GM13976 (cell line): ENCODE measurements at places on chromosomes 7 and 10.

- DNase-seq: no peak
Measured at GRCh38 chr7:74606909-74607510, 50.5 kb upstream of the GTF2I start.

DNA sequence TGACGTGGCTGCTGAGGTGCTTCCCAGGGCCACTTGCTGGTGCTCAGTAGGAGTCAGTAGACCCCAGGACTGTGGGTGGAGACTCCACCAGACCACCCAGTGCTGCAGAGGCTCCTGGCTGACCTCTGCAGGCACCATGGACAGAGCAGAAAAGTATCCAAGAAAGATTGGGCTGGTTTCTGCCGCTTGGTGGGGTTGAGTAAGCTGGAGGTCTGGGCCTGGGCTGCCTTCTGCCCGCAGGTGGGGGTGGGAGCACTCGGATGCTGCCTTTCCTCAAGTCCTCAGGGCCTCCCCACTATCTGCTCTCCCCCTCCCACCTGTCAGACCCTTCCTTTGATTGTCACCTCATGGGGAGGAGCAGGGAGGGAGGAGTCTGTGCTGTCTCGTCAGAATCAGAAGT, 91.6 kb downstream of the WDR37 start:
- no peak for DNase-seq

DNA sequence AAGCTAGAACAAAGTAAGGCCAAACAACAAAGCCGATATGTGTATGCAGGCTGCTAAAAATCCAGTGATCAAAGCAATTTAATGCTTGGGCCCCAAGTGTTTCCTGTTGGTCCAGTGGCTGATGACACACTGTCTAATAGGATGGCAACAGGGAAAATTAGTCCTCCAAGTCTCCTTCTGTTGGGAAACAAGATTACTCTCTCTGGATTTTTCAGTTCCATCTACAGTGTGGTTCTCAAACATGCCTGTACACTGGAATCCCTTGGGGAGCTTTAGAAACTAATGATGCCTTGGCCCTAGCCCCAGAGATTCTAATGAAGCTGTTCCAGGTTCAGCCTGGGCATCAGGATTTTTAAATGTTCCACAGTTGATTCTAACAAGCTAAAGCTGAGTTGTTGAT, 198.7 kb downstream of the AHR start:
- no peak for DNase-seq

DNA sequence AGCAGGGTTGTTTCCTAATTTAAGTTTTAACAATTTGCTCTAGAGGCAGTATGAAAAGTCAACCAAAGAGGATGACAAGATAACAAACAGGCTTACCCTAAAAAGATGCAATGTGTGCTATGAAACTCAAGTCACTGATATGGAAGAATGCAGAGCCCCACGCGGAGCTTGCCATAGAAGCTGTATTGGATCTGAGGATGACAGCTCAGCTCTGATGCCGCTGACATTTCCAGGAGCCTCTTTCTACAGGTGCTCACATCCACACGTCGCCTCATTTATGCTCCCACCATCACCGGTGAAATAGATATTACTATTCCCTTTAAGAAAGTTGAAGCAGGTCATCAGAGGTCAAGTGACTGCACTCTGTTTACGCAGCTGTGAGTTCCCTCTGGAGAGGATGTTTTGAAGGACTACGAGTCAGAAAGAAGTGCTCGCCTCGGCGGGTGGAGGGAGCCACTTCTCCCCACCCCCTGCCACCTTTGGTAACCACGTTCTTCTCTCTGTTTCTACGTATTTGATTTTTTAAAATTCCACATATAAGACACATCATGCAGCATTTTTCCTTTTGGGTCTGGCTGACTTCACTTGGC, 275.4 kb downstream of the GLRX3 start:
- no peak for DNase-seq

DNA sequence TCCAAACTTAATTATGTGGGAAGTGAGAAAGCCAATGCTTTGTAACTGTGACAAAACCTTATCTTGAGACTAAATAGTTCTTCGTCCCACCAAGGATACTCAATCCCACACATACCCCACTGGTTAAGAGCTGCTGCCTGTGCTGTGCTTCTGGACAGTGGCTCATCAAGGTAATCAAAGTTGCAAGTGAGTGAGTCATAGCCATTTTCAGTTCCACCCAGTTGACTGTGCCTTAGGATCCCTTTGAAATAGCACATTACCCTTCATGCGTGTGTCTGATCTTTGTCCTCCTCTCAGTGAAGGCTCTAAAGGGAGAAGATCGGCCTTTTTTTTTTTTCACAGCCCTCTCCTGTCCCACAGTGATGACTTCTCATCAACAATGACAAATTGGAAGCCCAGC, 706.0 kb upstream of the AUTS2 start:
- no peak for DNase-seq

GRCh38 chr7:36863901-36864701, 139.8 kb upstream of the AOAH start:
- DNase-seq: no peak

GRCh38 chr7:137993395-137993743, 8.5 kb downstream of the CREB3L2 start:
- no peak for DNase-seq

DNA sequence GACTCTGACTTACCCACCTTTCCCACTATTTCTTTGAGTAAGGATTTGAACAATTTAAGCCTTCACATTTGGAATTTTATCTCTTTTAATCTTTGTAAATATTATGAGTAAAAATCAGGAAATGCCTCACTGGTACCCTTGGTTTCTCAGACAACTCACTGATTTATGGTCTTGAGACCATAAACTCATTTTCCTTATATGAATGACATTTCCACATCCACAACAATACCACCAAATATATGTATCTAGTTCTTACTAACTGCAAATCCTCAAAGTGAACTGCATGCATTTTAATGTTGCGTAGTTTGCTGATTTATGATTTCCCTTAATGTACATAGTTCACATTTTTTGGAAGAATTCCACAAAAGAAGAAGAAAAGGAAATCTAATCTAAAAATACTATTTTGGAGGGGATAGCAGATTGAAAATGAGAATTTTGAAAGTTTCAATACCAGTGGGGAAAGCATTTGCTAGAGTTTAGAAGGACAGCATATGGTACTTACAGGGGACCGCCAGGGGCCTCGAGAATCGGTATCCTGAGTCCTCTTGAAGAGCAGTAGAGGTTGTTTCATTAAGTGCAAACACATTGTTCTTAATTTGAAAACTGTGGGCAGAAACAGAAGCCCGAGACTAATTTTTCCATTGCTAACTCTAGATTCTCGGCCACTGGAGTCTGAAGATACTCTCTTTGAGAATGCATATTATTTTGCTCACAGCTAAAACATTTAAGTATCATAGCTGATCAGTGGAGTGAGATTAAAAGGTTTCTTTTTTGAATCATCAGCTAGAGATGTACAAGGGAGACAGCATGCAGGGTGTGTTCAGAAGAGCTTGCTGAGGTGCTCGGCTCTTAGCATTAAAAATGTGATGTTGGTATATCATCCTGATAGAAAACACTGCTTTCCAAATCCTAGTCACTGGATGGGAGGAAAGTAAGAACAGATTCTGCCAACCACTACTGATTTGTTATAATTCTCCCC, 964.0 kb downstream of the GATA3 start:
- no peak for DNase-seq

DNA sequence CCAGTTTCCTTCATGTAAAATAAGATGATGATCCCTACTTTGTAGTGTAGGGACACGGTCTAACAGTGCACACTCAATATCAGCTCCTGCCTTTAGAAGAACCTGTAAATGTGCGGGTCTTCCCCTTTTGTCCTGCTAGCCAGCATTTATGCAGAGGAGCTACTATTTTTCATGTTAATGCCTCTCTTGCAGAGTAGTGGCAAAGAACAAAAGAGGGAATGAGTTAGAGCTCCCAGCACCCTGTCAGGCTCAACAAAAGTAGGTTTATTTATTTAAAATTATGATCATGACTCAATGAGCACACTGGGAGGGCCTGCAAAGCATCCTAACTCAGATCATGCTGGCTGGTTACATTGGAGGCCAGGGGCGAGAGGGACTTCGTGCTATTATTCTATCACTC, 414.5 kb upstream of the COBL start:
- DNase-seq: no peak

GRCh38 chr7:143269251-143269650, 6.0 kb downstream of the GSTK1 start:
- no peak for DNase-seq

GRCh38 chr10:79910836-79911235, 38.1 kb downstream of the SFTPD start:
- DNase-seq: no peak

GRCh38 chr7:91293136-91293535, 28.9 kb downstream of the FZD1 start:
- no peak for DNase-seq

DNA sequence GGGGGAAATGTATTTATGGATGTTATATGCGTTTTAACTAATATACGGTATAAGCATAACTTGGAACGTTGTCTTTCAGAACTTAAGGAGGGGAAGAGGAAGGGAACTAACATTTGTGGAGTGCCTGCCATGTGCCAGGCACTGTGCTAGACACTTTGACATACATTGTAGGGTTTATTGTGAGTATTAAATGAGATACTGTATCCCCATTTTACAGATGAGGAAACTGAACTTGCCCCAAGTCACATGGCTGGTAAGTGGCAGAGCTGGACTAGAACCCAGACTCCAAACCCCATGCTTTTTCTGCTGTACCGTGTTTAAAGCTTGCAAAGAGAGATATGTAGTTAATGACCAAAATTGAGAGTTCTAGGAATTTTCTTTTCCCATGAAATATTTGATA, 74.6 kb downstream of the CREM start:
- no peak for DNase-seq

DNA sequence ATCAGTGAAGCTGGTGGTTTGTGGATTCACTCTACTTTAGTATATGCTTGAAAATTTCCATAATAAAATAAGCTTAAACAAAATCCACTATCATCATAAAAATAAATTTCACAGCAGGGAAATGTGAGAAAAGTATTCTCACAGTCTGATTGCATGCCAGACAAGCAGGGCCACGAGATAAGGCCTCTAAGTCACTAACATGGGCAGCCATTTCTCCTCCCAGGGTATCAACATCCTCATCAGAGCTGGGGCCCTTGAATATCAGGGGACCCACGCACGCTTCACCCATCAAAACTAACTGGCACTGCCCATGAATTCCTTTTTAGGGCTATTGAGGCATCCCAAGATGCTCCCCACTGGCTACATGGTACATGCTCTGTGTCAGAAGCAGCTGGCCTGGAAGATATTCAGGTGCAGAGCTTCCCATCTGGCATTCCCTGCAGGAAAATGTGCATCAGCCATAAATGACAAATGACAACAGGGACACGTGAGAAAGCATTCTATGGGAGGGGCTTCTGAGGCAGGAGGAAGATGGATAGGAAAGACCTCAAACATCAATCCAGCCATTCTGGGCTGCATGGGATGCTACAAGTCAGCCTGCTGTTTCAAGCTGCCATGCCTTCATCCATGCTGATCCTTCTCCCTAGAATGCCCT, 17.4 kb downstream of the CCDC6 start:
- DNase-seq: no peak

DNA sequence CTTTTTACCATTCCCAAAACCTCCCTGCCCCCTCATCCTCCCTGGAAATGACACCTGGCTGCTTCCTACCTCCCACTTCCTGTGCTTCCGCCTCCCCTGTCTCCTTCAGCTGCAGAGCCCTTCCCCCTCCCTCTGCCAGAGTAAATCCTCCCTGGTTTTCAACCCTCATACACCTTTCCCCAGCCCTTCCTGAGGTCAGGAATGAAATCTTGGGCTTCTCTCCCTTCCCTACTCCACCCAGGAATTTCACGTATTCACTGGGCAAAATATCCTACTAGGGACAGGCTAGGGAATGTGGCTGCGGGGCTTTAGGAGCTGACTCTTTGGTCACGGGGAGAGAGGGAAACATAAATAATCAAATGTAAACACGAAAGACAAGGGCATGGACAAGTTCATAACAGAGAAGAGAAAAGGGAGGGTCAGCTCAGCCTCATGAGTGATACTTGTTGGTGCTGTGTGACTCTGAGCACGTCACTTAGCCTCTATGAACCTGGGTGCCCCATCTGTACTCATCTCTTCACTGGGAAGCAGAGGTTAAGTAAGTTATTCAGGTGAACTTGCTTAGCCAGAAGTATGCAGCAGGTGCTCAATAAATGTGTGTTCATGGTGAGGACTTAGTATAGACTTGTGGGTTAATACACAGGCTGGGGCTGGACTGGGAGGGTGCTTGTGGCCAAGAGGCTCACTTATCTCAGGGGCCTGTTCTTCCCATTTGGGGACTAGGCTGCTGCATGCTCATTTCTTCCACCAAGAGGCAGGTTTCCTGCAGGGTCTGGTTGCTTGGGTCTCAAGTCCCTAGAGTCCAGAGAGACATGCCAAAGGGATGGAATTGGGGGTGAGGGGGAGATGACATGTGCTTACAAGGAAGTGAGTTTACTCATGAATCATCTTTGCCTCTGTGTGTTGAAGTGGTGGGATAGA, 10.0 kb upstream of the DUSP5 start:
- no peak for DNase-seq

- peak; percentile 36 for DNase-seq
Measured at GRCh38 chr10:86798611-86799010, 42.2 kb downstream of the BMPR1A start.

DNA sequence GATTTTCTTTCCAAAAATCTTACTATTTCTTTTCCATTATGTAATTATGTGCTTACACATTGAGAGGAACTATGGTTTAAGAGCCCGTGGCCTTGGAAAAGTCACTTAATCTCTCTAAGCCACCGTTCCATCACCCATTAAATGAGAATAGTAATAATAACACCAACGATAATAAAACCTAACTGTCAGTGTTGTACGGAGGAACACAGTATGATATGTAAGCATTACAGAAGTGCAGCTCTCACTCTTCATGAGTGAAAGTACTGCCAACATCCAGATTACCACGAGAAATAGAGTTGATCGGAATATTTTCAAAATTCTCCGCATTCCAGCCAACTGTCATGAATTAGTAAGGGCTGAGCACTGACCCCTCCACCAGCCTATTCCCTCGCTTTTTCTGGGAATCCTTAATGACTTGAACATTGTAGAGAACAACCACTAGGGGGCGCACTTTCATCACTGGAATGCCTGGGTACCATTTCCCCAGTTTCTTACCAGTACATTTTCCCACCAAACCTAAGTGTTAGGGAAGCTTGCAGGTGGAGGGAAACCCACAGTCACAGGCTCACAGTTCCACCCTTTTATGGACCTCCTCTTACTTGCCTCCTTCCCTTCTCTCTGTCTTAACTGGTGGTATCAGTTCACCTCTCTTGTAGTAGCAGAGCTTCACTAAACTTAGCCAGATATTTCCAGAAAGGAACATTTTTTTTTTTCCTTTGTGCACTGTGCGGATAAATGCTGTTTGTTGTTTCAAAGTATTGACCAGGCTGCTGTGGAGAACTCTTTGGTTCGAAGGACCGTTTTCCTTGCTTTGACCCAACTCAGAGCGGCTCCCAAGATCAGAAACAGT, 27.8 kb downstream of the NKX2-3 start:
- peak; percentile 50 for DNase-seq

DNA sequence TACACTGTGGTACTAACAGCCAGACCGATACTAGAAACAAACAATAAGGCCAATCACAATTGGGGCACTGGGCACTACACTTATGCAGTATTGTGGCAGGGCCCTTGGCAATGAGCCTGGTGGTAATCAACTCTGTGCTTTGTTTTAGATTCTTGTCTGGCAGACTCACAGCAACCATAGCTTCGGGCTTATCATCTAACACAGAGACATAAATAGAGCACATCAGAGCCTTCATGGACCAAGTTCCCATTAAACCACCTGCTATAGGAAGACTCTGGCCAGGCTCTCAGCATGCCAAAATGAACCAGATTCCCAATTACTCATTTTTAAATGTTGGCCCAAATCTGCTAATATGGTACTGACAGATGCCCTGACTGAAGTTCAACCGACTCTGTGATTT, 218.6 kb downstream of the DGKI start:
- DNase-seq: no peak
